ENCODE measurements at places on chromosomes 13 and 19. TPM values are rescaled to one million over a fixed set of nuclear protein-coding genes. Genes with fewer than 3 reads are reported as not detected.

Gene CXCL17
- not detected for total RNA-seq

Gene SYCN
- total RNA-seq: not detected

Gene SYNGR4
- not detected for total RNA-seq

Gene ZNF728
- not detected for total RNA-seq

Gene ZNF331
- total RNA-seq: 504 TPM

Gene CACNG6
- total RNA-seq: not detected

Gene KIR2DL4
- total RNA-seq: not detected

Gene KCNN4
- total RNA-seq: 56.1 TPM

Gene COX7A1
- not detected for total RNA-seq

Gene SUGP1
- total RNA-seq: 72.5 TPM

GRCh38 chr19:13881692-13882418 is 4.9 kb downstream of the NANOS3 start:
- no peak for DNase-seq
- H3K4me1 ChIP-seq: peaks cover 38% of the 10 kb centered on the region
- peak overlapping the region; percentile 61 for H3K27ac ChIP-seq
- peak overlapping the region; percentile 53 for H3K4me3 ChIP-seq

- no peak overlapping the region for H3K27ac ChIP-seq
- H3K36me3 ChIP-seq: no peaks in the 10 kb centered on the region
- no peaks in the 10 kb centered on the region for H3K27me3 ChIP-seq
- peaks cover 12% of the 10 kb centered on the region for H3K4me1 ChIP-seq
These were observed 111.1 kb downstream of the MIPEP start for GRCh38 chr13:23778002-23778652.

DNA sequence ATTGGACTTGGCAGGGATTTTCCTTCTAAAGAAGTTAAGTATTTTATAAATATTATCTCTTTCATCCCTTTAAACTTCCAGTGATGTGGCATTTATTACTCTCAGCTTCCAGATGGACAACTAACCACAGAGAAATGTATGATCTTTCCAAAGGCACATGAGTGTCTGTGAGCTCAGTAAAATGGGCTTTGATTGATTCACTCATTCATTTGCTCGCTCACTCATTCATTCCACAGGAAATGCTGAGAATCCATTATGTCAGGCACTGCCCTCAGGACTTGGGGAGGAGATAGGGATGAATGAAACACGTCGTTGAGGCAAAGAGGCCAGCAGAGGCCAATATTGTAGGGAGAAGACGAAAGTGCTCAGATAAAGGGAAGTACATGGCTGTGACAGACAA is 359.3 kb downstream of the EFNB2 start:
- no peak for DNase-seq
- no peak overlapping the region for H3K4me3 ChIP-seq
- H3K27ac ChIP-seq: no peak overlapping the region
- no peaks in the 10 kb centered on the region for H3K4me1 ChIP-seq

DNA sequence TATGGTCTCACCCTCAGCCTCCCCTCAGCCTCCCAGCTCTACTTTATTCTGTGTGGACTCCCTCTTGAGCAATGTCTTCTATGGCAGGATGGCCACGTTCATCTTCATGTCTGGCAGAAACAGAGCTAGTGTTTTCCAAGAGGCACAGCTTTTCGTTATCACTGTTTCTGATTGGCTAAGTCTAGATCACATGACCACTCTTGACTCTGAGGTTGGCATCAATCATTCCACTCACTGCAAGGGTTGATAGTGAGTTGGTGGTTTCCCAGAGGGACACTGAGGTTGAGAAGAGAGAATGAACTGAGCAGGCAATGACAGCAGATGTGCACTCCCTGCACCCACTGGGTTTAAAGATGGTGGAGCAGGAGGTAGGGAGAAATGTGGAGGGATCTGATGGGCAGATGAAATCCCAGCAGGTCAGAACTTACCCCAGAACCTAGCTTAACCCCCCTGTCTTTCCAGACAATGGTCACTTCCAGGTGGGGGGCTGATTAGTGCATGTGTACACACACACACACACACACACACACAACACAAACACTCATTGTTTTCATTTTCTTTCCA is 26.3 kb upstream of the UQCRFS1 start:
- no peak overlapping the region for H3K27ac ChIP-seq
- H3K36me3 ChIP-seq: no peaks in the 10 kb centered on the region
- H3K4me3 ChIP-seq: no peak overlapping the region
- no peak for DNase-seq

- H3K4me3 ChIP-seq: no peak overlapping the region
- DNase-seq: no peak
- peaks cover 25% of the 10 kb centered on the region for H3K27me3 ChIP-seq
These were observed 5.3 kb upstream of the PRKCG start for GRCh38 chr19:53876651-53877224.

GRCh38 chr13:52405369-52405766 is 604 bp downstream of the THSD1 start:
- no peak for DNase-seq
- H3K4me1 ChIP-seq: peaks cover 26% of the 10 kb centered on the region
- H3K27me3 ChIP-seq: peaks cover 17% of the 10 kb centered on the region
- peaks cover 2% of the 10 kb centered on the region for H3K36me3 ChIP-seq

DNA sequence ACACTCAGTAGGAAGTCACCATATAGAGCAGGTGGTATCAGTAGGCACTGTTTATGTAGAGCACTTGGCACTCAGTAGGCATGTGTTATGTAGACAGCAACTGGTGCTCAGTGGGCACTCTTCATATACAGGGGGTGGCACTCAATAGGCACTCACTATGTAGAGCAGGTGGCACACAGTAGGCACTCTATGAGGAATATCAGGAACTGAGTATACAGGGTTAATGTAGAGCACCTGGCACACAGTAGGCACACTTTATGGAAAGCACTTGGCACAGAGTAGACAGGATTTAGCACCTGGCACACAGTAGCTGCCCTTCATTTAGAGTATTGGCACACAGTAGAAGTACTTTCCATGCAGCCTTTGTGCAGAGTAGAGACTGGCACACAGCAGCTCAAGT is 1.1 kb upstream of the CYP4F3 start:
- no peaks in the 10 kb centered on the region for H3K36me3 ChIP-seq
- H3K27me3 ChIP-seq: peaks cover 7% of the 10 kb centered on the region
- no peak for DNase-seq
- H3K27ac ChIP-seq: no peak overlapping the region

DNA sequence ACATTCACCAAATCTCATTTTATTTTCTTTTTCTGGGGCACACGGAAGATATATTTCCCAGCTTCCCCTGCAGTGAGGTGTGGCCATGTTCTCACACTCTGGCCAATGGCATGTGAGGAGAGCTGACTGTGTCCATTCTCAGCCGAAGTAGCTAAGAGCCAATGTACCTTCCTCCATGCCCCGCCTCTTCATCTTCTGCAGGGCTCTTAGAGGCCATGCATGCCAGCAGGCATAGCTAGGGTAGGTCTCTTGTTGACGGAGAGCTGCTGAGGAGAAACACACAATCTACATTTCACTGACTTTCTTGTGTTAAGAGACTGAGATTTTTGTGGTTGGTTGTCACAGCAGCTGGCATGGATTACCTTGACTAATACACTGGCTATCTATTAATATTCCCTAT is 9.8 kb upstream of the MICU2 start:
- peaks cover 5% of the 10 kb centered on the region for H3K27me3 ChIP-seq
- H3K27ac ChIP-seq: no peak overlapping the region
- no peak overlapping the region for H3K4me3 ChIP-seq
- DNase-seq: no peak
- no peaks in the 10 kb centered on the region for H3K36me3 ChIP-seq
- no peaks in the 10 kb centered on the region for H3K4me1 ChIP-seq

DNA sequence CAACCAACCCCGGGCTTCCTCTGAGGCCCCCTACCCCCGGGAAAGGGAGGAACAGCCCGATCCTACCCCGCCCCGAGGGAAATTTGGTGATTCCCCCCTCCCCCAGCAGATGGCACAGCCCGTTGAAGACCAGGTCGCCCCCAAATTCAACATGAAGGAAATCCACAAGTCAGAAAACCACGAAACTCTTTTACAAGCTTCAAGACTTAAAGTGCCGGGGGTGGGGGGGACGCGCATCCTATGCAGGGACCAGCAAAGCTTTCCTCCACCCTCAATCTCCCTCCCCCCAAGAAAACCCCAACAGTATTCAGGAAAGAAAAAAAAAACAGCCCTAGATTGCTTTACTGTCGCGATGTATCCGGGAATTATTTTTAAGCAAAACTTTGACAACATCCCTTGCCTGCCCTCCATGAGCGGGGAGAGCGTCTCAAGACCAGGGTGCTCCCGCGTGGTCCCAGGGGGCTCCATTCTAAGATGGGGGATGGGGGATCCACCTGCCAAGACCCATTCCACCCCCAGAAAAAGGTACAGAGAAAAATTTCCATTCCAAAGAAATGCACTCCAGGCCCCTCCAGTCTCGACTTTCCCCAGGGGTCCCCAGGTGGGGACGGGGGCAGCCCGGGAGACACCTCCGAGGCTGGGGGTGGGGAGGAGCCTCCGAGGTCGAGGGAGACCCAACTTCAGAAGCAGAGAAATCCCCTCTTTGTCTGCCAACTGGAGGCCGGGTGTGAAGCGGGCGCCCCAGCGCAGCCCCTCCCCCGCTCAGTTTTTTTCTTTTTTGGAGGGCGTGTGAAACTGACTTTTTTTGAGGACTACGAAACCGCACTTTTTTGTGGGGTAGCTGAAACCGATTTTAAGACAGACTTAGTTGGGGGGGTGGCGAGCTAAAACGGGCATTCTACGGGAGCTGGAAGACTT is 1.5 kb downstream of the TCF3 start:
- peak overlapping the region; percentile 67 for H3K27ac ChIP-seq
- peaks cover 5% of the 10 kb centered on the region for H3K36me3 ChIP-seq
- H3K4me1 ChIP-seq: peaks cover 21% of the 10 kb centered on the region

DNA sequence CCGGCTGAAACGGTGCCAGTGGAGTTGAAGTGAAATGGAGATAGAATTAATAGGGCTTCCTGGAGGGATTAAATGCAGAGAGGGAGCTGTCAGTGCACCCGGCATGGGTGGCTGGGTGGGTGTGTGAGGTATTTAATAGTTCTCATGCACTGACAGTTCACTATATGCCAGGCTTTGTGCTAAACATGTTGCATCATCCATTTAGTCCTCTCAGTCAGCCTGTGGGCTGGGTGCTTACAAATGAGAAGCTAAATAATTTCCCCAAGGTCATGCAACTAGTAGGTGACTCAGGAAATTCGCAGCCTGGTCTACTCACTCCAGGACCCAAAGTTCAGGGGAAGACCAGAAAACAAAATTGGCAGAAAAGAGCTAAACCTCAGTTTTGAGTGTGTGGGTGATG is 63.5 kb upstream of the SPATA13 start:
- DNase-seq: no peak
- peak overlapping the region; percentile 9 for H3K4me3 ChIP-seq
- H3K27ac ChIP-seq: peak overlapping the region; percentile 28
- peaks cover 4% of the 10 kb centered on the region for H3K27me3 ChIP-seq
- H3K4me1 ChIP-seq: peaks cover 14% of the 10 kb centered on the region

DNA sequence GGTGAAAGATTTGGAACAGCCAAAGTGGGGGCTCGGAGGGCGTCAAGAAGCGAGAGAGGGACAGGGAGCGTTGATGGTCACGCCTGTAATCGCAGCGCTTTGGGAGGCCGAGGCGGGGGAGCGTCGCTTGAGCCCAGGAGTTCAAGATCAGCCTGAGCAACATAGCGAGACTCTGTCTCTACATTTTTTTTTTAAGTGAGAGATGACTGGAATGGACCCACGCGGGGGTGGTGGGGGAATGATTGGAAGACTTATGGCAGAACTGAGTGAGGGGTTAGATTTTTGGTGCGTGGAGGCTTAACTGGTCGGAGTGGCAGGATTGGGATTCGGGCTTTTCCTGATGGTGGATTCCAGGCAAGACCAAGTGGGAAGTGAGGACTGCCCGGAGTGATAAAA is 725 bp downstream of the PSMD8 start:
- H3K27ac ChIP-seq: peak overlapping the region; percentile 90
- H3K4me3 ChIP-seq: peak overlapping the region; percentile 86
- H3K36me3 ChIP-seq: peaks cover 24% of the 10 kb centered on the region
- no peaks in the 10 kb centered on the region for H3K27me3 ChIP-seq

DNA sequence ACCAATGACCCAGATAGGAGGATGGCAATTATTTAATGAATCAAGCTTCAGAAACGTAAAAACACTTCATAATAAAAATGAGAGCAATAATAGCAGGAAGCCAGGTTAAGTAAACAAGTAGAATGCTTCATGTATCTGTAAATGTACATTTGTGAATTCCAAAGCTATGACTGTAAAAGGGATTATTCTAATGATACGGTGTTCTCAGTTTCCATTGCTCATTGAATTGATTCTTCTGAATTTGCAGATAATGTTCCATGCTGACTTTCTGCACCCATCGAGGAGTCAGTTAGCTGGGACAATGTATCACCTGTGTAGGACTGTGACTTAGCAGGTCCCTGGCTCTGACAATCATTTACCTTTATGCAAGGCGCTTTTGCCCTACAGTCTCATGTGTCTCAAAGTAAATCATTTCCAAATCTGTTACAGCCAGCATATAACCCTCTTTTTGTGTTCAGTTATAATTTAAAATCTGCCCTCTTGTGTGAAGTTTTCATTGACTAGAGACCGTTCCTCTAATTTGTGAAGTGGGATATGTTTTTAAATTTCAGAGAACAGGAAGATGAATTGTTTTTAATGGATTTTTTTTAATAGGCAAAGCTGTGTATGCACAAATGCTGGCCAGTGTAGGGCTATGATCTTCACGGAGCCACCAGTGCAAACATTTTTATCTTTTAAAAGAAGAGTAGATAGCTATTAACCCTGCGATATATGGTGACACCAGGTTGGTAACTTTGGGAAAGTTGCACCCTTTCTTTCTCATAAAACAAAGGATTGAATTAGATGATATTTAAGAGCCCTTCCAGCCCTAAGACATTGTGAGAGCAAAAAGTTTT is 267.1 kb downstream of the KLF5 start:
- no peak overlapping the region for H3K27ac ChIP-seq
- H3K36me3 ChIP-seq: no peaks in the 10 kb centered on the region
- no peaks in the 10 kb centered on the region for H3K27me3 ChIP-seq
- H3K4me3 ChIP-seq: no peak overlapping the region
- H3K4me1 ChIP-seq: no peaks in the 10 kb centered on the region
- no peak for DNase-seq

DNA sequence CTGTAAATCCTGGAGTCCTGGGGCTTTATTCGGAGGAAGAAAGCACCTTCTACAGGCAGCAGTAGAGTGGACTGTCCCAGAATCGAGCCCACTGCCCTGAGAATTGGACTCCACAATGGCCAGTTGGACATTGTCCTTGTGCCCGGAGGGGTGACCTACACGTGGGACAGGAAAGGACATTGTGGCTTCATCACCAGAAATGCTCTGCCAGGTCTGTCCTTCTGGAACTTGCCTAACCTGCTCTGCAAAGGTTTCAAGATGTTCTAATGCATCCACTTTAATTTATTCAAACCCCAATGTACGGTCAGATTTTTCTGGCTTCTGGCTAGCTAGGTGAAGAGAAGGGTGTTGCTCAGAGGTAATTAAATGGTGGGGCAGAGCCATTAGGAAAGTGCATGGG is 32.4 kb upstream of the SPATA13 start:
- peaks cover 38% of the 10 kb centered on the region for H3K4me1 ChIP-seq
- no peaks in the 10 kb centered on the region for H3K27me3 ChIP-seq
- no peak for DNase-seq
- no peaks in the 10 kb centered on the region for H3K36me3 ChIP-seq
- H3K27ac ChIP-seq: no peak overlapping the region

All from CD4-positive, CD25-positive, alpha-beta regulatory T cell (primary cell).